ENCODE measurements at places on chromosomes 12 and 14. TPM values are rescaled to one million over a fixed set of nuclear protein-coding genes. Genes with fewer than 3 reads are reported as not detected.

DNA sequence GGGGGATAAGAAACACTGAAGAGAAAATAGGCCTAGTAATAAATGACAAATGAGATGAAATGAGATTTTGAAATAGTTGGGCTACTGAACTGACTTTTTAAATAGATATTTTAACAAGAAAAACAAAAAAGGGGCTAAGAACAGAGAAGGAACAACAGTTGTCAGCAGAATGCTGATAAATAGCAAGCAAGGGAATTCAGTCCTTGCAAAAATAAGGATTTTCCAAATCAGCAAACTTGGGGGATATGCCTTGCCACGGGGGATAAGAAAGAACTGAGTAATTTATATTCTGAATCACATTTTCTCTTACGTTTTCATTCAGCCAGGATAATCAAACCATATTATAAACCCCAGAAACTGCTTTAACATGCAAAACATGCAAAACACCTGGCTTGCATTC is 12.9 kb upstream of the CCDC196 start:
- DNase-seq = no peak

The LARP4 gene
- 76.3 TPM for total RNA-seq

The FGF6 gene
- not detected for total RNA-seq

The IRAK3 gene
- total RNA-seq = 0.12 TPM

The GON7 gene
- 11.2 TPM for total RNA-seq

GRCh38 chr14:100536721-100537445 is 50.3 kb downstream of the BEGAIN start:
- no peak for DNase-seq

DNA sequence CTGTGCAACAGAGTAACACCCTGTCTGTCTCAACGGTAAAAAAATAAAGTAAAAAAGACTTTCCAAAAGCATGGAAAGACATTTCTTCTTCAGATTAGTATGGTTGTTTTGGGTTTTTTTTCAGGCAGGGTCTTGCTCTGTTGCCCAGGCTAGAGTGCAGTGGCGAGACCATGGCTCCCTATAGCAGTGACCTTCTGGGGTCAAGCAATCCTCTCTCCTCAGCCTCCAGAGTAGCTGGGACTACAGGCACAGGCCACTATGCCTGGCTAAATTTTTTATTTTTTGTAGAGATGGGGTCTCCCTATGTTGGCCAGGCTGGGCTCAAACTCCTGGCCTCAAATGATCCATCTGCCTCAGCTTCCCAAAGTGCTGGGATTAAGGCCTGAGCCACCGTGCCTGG is 72.8 kb downstream of the KDM2B start:
- DNase-seq = no peak

The MYH7 gene
- total RNA-seq = not detected

DNA sequence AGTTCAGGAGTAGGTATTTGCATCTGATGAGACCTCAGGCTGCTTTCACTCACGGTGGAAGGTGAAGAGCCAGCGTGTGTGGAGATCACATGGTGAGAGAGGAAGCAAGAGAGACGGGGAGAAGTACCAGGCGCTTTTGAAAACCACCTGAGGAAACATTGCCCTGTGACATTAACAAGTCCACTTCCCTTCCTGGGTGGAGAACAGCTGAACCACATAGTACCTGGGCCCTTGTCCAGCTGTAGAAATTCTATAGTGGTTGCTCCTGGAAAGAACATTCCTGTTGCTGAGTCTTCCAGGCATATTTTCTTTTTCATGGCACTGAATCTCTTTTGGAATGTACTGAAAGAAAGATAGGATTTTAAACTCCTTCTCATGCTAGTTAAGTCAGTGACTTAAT is 87.3 kb upstream of the RIN3 start:
- DNase-seq = no peak

DNA sequence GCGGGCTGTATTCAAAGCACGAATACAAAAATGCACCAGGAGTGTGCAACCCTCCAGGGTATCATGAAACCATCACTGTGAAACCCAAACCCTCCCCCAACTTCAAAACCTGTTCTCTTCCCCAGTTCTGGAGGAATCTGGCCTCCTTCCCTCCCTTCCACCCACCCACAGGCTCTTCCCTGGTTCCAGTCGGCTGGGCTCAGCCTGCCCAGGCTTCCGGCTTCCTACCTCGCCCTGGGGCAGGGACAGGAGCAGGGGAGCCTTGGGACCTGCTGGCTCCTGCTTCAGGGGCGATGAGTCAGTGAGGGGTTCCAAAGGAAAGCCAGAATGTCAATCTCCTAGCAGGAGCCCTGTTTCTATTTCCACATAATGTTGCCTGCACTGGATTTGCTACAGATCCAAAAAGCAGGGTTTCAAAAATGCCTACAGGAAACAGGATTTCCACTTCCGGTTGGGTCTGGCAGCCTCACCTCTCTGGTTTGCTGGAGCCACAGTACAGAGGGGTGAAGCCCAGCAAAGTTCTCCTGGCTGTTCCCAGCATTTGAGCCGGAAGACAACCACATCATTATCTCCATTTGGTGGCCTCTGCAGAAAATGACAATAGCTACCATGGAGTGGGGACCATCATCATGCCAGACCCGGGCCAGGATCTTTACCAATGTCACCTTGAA is 278.3 kb downstream of the DPF3 start:
- DNase-seq = no peak

DNA sequence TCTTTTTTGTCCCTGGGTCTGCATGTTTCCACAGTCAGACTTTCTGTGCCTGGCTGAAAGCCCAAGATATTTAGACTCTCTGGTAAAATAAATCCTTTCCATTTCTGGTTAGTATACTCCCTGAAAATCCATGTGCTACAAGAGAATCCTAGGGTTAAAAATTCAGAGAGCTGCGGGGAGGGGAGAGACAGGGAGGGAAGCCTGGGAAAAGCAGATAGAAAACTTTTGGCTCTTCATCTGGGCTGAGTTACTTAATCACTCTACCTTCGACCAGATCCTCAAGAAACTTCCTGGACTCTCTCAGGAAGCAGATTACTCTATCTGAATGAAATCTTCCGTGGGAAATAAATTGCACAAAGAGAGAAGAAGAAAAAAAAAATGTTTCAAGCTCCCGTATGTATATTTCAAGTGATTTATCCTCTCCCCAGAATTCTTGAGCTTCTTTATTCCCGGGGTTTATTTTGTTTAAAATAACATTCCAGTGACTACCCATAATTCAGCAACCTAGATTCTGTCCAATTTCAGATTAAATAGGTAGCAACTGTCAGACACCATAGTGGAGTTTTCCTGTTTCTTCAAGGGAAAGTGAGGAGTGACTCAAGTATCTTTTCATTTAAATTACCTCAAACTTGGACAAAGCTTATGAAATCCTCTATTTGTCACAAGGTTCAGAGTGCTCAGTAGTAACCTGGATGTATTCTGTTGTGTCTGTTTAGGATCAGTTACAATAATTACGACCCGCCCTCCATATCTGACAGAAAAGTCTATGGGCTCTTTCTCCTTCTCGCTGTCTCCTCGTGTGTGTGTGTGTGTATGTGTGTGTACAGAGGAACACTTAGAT is 163.7 kb downstream of the MYRFL start:
- DNase-seq = no peak

- DNase-seq = no peak
Measured at GRCh38 chr12:123910057-123910456, 62.6 kb downstream of the CCDC92 start.

DNA sequence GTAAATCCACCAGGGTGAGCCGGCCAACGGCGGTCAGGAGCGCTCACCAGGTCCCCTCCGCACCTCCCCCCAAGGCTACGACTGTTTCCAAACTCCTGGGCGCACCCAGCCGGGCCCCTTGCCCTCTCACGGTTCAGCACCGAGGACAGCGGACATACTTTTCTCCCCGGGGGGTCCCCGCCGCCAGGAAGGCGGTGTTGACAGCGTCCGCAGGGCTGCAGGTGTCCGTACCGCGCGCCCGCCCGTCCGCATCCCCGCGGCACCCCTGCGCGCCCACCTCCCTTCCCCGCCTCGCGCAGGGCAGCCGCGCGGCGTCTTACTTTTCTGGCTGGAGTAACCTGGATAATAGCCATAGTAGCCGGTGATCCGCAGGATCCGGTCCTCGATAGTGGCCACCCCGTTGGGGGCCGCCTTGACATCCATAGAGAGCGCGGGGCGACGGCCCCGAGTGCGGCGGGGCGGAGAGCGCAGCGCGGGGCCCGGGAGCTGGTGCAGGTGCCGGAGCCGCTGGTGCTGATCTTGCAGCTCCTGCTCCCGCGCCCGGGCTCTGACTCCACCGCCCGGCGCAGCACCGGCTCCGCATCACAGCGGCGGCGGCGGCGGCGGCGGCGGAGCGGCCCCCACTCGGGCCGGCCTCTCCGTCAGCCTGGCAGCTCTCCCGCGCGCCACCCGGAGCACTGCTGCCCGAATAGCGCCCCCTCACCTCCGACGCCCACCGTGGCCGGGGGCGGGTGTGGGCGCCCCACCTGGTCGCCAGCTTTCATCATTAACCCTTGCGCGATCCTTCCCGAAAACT is at the start of gene SLC35F4:
TSS of gene SLC35F4 (minus strand) at position 690 of the 796 bp plus-strand sequence.
- no peak for DNase-seq

The SYNE3 gene
- 3.6 TPM for total RNA-seq
